ENCODE measurements at places on chromosomes 6 and 20.

- no peak for DNase-seq
These were observed 223.6 kb downstream of the KIF16B start for GRCh38 chr20:16349523-16350260.

- no peak for DNase-seq
These were observed 144.5 kb downstream of the SMOC2 start for GRCh38 chr6:168585441-168585840.

GRCh38 chr6:38179300-38179699 is 359.8 kb downstream of the ZFAND3 start:
- peak; percentile 37 for DNase-seq

- no peak for DNase-seq
These were observed 74.1 kb downstream of the TFAP2C start for GRCh38 chr20:56702931-56703840.

DNA sequence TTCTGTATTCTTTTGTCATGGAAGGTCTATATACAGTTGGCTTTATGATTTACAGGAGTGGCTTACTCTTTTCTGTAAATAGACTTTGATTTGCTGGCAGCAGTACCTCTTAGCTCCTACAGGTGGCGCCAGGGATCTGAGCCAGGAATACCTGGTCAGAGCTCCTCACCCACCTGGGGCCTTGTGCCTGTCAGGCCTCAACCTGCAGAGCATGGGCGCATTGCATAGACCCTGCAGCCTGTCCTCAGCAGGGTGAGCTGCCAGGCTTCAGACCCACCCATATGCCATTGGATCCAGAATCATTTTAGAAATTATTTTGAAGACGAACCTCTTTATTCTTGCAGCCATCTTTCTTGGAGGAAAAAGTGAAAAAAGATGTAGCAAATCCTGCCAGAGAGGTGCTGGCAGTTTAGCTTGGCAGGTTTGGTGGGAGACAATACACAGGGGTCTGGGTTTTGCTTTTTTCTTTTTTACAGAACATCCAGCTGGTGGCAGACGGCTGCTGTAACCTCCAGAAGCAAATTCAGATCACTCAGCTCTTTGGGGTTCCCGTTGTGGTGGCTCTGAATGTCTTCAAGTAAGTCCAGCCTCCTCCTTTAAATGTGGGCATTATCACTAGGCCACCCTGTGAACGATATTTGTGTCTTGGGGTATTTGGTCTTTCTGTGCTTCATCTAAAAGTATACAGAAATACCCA is 149.1 kb downstream of the MTHFD1L start:
- peak; percentile 75 for DNase-seq

- no peak for DNase-seq
These were observed 91.5 kb downstream of the RIMS1 start for GRCh38 chr6:71977884-71978283.

Measured in WERI-Rb-1 (cell line).